GM12891 (cell line): ENCODE measurements at places on chromosomes 11 and 22.

- DNase-seq, result no peak
Measured at GRCh38 chr11:80532633-80533232, 1091.9 kb upstream of the TENM4 start.

GRCh38 chr11:128279866-128280265, 307.5 kb downstream of the ETS1 start:
- no peak for DNase-seq

GRCh38 chr11:106989078-106989455, 29.2 kb downstream of the GUCY1A2 start:
- DNase-seq, result no peak

DNA sequence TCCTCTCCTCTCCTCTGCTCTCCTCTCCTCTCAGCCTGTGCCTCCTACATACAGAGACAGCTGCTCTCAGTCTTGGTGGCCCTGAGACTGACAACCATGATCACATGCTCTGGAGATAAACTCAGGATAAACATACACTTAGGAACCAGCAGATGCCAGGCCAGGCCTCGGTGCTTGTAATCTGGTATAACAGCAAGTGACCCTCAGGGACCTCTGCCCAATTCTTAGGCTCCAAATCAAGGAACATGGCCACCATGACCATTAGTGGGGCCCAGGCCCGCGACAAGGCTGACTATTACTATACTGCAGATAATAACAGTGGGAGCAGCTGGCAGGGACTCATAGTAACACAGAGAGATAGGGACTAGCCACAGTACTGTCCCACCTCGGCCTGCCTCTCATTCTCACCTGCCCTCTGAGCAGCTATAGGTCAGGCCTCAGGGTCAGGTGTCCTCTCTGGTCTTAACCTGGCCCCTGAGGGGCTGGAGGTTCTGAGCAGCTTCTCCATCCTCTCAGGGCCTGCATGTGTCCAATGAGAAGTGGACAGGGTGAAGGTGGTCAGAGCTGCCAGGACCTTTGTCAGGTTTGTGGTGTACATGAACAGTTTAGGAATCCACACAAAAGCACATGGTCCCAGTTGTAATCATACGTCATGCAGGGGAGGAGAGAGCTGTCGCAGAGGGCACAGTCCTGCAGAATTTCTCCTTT, 106.1 kb downstream of the GGTLC2 start:
- DNase-seq, result no peak

DNA sequence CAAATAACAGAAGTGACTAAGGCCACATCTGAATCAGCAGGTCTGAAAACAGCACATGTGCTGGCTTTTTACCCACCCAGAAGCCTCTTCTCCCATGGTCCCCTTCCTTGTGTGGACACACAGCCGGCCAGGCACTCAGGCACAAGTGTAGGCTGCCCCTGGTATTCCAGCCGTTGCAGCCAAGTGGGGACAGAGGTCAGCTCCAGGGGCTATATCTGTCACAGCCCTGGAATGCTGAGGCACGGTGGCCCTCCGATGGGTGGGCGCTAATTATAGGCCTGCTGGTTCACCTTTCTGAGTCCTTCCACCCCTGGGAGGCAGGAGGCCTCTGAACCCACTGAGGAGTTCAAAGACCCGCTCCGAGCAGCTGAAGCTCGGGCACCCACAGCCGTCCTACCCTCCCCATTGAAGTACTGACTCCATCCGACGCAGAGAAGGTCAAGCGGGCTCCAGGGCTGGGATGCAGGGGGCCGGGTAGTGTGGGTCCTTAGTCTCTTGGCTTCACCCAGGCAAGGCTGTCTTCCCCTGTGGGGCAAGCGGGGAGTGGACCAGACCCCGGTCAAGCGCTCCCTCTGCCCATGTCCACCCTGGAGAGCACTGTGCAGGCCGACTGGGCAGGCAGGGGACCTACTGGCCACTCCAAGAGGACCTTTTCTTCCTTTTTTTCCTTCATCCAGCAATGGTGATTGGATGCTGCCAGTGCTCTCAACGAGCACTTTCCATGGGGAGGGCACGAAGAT, 14.3 kb downstream of the FGF3 start:
- no peak for DNase-seq

DNA sequence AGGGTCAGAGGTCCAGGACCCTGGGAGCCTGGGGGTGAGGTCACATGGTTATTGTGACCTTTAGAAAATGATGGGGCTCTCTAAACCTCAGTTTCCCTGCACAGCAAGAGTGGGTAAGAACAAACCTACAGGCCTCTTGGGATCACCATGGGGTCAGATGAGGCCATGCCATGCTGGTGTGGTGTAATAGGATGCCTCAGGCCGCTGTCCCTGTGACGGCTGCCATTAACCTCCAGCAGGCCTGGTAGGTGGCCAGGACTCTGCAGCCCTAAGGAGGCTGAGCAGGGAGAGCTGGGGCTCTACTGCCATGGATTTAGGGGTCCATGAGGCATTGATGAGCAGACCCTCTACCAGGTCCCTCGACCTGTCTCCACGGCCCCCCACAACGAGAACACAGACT, 265.5 kb downstream of the CTTN start:
- no peak for DNase-seq

- no peak for DNase-seq
Measured at GRCh38 chr11:827897-828192, at the start of gene CRACR2B. CRACR2B (plus strand) TSS chr11:827919; CDS start chr11:828608, 689 bp downstream.

DNA sequence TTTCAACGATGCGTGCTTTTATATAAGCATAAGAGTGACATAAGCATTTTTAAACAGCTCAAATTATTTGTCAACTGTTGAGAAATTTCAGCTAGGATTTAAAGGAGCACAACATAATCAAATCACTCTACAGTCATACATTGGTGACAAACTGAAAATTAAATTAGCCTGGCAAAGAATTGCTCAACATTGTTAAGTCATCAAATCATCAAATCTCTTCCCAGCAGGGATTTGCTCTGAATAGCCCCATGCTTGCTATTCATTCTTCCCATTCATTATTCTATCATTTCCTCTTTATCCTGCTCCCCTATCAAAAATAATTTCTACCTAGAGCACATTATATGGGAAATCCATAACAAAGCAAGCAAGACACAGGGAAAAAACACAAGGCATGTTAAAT, 198.7 kb upstream of the LUZP2 start:
- no peak for DNase-seq

- DNase-seq, result no peak
Measured at GRCh38 chr11:65776710-65777141, 4.0 kb downstream of the AP5B1 start.
